ENCODE measurements at places on chromosomes 1 and 21.

- DNase-seq: no peak
These were observed 17.5 kb downstream of the FUBP1 start for GRCh38 chr1:77961392-77961791.

DNA sequence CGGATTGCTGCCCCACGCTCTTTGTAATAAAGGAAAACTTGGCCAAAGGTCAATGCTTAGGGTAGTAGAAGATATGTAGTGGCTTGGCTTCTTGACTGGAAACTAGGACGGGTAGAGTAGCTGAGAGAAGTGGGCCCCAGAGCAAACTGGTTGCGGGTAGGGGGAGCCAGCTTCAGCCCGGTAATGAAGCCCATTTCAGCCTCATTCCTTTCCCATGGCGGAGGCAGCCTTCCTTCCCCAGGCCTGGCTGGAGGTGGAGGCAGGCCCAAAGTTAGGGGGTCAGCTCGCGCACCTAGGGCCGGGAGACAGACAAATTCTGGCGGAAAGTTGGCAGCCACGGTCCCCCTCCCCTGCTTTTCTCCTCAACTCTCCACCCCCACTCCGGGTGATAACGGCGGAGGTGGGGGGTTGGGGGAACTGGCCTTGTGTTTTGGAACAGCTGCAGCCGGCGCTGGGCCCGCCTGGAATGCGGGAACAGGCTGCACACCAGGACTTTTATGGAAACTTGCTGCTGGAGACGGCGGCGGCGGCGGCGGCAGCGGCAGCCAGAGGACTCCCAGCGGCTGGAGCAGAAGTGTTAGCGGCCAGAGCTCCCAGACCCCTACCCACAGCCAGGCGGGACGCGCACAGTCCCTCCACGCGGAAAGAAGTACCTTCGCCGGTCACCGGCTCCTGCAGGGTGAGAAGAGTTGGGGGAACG is at the start of gene NEXN:
TSS of gene NEXN (plus strand) at position 544 of the 700 bp plus-strand sequence. CDS start 27,483 bp downstream, outside the sequence.
- DNase-seq: peak; percentile 87

- no peak for DNase-seq
These were observed 30.4 kb upstream of the EYA3 start for GRCh38 chr1:28118640-28119307.

DNA sequence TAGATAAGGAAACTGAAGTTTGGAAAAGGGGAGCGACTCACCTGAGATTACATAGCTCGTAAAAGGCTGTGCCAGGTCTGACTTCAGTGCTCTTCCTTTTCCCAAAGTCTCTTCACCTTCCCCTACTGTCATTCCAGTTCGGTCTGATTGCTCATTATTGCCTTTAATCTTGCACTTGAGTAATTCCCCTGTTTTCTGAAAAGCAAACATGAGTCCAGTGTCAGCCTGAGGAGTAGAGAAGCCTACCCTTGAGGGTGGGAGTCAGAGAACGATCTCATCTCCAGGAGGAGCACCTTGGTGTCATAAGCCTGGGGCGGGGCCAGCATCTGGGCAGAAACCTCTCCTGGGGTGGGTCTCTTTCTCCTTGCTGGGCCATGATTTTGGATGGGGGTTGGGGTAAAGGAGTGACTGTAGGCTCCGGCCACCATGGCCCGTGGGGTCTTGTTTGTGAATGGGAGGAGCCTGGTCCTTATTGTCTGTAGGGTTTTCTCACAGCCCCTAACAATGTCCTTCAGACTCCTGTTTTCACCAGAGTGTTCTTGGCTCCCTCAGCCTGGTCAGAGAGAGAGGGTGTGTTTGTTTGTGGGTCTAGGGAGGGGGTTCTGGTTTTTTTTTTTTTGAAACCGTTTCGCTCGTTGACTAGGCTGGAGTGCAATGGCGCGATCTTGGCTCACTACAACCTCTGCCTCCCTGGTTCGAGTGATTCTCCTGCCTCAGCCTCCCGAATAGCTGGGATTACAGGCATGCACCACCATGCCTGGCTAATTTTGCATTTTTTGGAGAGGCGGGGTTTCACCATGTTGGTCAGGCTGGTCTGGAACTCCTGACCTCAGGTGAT is 6.0 kb downstream of the VANGL2 start:
- no peak for DNase-seq

DNA sequence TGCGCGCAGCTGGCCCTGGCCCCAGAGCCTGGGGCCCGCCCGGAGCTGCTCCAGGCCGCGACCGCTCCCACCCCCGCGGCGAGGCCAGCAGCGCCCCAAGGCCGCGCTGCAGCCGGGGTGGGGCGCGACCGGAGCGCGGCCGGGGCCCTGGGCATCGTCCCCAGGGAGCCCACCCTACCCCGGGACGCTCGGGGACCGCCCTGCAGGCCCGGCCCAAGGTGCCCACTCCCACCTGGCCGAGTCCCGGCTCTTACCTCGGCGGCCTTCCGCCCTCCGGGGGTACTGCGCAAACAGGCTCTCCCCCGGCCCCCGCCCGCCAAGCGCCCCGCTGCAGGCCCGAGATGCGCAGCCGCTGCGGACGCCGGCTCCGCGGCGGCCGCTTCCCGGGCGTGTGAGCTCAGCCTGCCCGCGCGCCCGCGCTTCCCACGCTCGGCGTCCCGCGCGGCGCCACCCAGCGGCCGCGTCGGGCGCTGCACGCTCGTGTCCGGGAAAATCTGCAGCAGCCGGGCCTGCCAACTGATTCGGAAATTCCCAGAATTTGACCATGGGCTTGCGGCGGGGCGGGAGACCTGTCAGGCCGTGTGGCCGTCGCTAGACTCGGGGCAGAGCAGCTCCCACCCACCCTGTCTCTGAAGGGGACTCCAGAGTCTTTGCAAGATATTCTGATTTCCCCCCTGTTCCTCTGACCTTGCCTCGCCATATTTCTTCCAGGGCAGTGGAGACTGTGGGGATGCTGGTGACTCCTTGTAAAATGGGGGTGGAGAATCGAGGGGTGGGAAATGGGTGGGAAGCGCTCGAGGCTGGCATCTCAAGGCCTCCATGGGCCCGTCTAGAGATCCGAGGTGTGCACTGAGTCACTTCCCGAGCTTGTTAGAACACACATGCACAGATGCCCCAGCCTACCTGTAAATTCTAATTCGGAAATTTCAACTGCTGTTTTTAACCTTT is 41.9 kb downstream of the CD34 start:
- peak; percentile 77 for DNase-seq

DNA sequence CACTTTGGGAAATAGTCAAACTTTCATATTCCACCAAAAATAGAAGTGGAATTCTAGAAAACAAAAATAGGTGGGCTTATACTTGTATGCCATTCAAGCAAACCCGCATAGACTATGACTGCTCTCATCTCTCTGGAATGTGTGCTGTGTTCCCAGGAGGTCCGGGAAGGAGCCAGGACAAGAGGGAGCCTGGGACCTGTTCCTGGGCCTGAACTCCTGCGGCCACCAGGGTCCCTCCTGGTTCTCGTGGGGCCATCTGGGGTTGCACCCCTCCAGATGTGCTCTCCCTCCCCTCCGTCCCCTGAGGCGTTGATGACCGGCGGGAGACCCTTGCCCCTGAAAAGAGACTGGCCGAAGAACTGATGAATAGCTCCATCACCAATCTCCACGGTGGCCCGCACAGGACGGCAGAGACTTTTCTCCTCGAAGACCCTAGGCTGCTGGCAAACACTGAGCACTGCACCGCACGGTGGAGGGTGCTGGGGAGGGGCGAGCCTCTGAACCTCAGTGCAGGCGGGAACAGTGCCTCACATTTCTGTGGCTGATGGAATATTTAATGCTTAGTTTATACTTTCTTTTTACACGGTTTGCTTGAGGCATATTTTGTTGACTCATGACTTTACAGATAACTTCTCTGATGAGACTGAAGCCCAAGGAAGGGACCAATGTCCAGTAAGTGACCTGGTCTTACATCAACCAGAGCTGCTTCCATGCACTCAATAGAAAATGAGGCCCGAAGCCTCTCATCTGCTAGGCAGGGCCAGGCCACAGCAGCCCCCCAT is 9.6 kb upstream of the ADARB1 start:
- DNase-seq: peak; percentile 73

- peak; percentile 44 for DNase-seq
These were observed 114.4 kb downstream of the DMRTA2 start for GRCh38 chr1:50308878-50309277.

GRCh38 chr1:36080801-36081200 is 3.1 kb upstream of the TEKT2 start:
- no peak for DNase-seq

DNA sequence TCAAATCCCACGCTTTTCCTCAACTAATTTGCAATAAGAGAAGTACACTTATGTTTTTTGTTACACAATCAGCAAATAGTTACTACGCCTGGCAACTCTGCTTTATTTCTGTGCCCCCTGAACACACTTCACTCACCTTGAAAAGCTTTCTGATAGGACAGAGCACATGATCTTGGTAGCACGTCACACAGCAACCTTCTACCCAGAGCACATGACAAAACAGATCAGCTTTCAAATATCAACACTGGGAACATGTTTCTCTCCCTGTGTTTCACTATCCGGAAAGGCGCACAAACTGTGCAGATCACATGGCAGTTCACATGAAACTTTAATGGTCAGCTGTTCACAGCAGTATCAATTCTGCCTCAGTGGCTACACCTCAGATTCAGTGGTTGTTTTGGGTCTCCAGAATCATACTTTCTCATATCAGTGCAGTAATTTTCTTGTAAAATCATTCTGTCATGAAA is 2.2 kb downstream of the SLC19A2 start:
- DNase-seq: no peak

GRCh38 chr21:26965040-26965906 is 1.6 kb downstream of the ADAMTS5 start:
- peak; percentile 40 for DNase-seq

DNA sequence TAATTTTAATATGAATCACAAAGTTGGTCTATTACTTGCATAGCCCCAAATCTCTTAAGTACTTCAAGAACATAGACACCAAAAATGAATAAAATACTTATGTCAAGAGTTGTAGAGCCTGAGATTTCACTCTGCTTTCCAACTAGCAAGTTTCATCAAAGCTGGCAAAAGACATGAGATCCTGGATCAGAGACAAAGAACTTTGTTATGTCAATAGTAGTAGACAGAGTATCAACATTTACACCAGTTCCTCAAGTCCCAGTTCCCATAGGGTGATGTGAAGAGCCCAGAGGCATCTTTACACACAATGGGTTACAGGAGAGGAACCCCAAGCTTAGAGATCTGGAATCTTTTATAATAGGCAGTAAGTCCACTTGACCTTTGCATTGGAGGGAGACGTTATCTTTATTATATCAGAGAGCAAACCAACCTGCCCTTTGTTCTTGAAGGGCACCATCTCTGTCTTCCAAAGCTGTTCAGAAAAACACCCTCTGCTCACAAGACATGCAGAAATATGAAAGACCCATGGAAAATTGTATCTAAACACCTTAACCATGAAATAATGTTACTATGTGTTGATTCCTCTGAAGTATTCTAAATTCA is 174.4 kb upstream of the GALNT2 start:
- no peak for DNase-seq

GRCh38 chr1:172143384-172144055 is 277.0 kb upstream of the C1orf105 start:
- peak; percentile 91 for DNase-seq

DNA sequence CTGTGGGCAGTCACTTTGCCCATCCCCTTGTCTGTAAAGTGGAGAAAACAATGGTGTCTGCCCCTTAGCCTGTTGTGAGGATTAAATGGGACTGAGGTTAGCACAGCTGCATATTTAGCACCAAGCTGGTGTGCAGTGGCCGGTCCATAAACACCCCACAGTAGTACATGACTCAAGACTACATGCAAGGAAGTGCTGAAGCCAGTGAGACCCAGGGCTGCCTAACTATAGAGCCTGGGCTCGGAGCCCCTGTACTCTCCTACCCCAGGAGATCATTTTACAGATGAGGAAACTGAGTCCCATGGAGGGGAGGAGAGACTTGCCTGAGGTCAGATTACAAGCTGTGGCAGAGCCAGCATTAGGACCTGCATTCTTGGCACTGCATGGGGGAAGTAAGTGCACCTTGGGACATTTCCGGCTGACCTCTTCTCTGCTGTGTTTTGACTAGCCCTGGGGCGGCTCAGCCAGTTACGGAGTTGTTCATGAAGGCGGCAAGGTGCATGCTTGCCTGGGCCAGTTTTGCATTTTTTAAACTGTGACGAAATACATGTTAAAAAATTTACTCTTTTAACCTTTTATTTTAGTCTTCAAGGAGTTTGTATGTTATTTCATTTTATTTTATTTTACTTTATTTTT is 3.2 kb downstream of the SERINC2 start:
- DNase-seq: no peak

GRCh38 chr1:116502671-116503314 is 68.0 kb downstream of the CD58 start:
- DNase-seq: no peak

- no peak for DNase-seq
These were observed 20.2 kb downstream of the OVGP1 start for GRCh38 chr1:111407301-111407700.

DNA sequence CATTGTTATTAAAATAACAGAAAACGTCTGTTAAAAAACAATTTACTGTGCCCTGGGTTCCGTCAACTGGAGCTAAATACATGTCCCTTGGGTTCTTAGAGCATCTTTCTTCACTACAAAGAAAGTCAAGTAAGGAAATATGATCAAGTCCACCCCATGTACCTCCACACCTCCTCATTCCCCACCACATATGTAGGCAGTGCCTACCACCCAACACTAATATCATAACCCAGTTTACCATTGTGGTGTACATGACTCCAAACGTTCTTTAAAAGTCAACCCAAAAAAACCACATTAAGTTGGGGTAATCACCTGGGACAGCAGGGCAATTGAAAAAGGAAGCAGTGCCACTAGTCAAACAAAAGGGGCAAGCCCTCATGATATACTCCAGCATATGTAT is 7.8 kb upstream of the LRRC52 start:
- DNase-seq: no peak

DNA sequence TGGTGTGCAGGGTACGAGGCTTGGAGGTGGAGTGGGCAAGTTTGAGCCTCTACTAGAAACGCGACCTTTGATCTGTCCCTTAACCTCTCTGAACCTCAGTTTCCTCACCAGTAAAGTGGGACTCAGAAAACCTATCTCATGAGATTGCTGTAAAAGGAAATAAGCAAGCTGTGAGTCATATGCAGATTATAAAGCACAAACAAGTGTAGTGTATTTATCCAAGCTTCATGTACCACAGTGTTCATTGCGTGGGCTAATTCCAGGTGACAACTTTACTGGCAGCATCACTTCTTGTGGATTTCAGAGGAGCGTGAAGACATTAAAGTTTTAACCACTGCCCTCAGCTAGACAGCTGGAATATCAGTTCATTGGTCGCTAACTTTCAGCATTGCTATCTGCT is 44.4 kb downstream of the ZNF697 start:
- DNase-seq: no peak

GRCh38 chr1:23101101-23101827 is 67.4 kb downstream of the LUZP1 start:
- peak; percentile 62 for DNase-seq

Measured in fibroblast of skin of back (primary cell).